Activated CD4-positive, alpha-beta T cell treated with anti-CD3 and anti-CD28 coated beads, Interleukin-2, amount 50 U/mL, for 48 hours (primary cell): ENCODE measurements at places on chromosomes 11 and 22.

DNA sequence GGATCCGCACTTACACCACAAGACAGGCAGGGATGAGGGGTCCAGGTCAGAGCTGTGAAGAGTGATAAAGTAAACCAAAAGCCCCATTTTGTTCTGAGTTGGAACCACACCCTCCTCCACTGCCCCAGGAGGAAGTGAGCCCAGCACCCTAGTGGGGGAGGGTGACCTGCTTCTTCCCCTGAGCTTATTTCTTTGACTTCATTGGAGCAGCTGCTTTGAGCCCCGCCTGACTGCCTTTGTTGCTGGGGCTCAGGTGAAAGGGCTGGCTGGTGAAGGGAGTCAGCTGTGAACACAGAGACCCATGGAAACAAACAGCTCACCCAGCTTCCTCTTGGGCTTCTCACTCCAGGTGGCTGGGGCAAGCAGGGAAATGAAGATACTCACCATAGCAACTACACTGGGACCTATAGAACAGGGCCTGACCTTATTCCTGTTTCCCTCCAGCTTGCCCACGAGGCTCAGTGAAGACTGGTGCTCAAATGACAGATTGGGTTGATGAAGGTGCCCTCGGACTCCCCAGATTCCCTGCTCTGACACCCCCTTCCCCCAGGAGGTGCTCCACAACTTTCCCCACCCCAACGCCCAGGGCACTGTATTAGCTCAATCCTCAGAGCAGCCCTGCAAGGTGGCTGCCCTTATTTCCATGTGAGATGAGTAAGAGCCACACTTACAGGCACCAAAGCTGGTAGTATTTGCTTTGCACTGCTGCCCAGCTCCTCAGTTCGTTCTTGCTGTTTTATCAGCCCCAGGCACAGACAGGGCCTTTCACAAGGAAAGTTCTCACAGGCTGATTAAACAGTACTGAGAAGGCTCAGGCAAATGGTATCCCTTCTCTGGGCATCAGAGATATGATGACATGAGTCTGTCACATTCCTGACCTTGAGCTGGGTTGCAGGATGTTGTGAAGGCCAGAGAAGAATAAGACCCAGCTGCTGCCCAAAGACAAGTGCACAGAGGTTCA, 2.4 kb downstream of the UCP2 start:
- DNase-seq = peak; percentile 61

DNA sequence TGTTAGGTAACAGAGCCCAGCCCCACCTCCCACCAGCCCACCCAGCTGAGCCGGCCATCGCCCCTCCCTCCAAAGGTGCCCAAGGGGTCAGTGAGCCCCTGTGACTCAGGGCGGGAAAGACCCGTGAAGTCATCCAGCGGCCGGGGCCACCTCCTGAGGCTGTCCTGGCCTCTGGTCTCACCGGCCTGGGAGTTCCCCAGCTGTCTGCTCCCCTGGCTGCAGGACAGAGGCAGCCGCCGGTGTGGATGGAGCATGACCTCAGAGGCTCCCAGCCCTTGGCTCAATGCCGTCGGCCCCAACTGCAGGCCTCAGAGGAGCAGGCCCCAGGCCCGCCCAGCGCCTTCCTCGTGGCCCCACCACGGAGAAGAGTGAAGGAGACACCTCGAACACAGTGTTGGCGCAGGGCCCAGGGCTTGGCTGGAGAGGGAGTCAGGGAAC, 28.7 kb downstream of the RPL3 start:
- DNase-seq = no peak

- no peak for DNase-seq
These were observed 129.2 kb downstream of the CACNA1I start for GRCh38 chr22:39699631-39700360.

- DNase-seq = no peak
These were observed 44.6 kb upstream of the SPON1 start for GRCh38 chr11:13917904-13918303.

DNA sequence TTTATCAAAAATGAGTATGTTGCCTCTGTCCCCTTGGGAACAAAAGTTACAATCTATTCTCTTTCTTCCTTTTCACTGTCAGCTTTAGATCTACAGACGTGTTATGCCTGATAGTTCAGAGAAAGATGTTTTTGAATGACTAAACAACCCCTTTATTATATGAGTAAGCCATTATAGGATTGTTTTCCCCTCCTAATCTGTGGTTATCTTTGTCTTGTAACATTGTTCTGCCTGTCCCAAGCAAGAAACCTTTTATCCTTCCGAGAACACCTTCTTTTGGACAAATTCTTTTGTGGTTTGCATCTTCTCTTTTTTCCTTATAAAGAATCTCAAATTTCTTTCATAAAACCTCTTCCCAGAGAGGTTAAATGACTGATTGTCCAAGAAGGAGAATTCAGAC, 208.4 kb downstream of the DDX10 start:
- no peak for DNase-seq

- no peak for DNase-seq
These were observed 1.6 kb upstream of the OR5M3 start for GRCh38 chr11:56474729-56475235.

DNA sequence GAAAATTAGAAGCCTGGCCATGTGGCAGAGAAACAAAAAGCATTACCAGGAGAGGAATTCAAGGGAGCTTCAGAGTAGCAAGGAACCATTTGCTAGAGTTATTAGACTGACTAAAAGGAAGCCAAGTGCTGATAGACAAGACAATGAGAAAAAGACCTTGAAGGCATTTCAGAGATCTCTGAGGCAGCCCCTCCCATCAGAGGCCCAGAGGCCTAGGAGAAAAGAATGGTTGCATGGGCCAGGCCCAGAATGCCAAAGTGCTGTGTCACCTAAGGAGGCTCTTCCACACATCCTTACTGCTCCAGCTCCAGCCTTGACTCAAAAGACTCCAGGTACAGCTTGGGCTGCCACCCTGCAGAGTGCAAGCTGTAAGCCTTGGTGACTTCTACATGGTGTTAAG, 61.8 kb upstream of the POU2AF2 start:
- DNase-seq = no peak

- no peak for DNase-seq
These were observed 176.7 kb upstream of the NCAM1 start for GRCh38 chr11:112784323-112785073.

GRCh38 chr22:25818541-25818940, 76.6 kb downstream of the MYO18B start:
- no peak for DNase-seq

GRCh38 chr11:58688789-58689503, 42.8 kb downstream of the GLYAT start:
- no peak for DNase-seq

DNA sequence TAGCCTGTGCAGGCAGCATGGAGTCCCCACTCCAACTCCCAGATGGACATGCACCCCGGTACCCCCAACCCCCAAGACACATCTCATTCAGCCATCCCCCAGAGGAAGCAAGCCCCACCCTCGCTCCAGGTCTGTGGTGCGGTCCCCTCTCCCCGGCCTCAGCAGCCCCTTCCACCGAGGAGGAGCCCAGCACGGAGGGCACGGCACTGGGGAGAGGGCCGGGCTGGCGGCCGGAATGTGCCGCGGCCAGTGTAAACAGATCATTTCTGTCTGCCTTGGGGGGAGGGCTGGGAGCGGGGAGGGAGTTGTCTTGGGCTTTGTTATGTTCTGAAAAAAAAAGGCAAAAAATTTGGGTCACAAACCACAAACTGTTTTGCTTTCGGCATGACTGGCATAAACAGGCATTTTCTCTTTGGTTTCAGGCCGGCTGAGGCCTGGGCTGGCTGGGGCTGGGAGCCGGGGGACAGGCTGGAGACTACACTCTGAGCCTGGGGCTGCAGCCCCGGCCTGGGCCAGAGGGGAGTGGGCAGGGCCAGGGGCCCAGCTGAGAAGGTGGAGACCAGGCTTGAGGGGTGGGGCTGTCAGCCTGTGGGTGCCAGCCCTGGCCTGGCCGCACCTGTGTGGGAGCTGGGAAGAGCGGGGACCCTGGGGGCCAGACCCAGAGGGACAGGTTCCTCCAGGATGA, 16.8 kb downstream of the IGF2 start:
- no peak for DNase-seq

GRCh38 chr11:102292933-102293332, 24.4 kb upstream of the BIRC3 start:
- no peak for DNase-seq

- no peak for DNase-seq
These were observed 5.4 kb upstream of the MCAM start for GRCh38 chr11:119322360-119322739.

- no peak for DNase-seq
These were observed 198.8 kb upstream of the KIRREL3 start for GRCh38 chr11:127199306-127199801.

GRCh38 chr11:65609229-65609628, 4.8 kb downstream of the MAP3K11 start:
- DNase-seq = no peak

GRCh38 chr22:25002241-25002985, 49.9 kb downstream of the KIAA1671 start:
- no peak for DNase-seq

DNA sequence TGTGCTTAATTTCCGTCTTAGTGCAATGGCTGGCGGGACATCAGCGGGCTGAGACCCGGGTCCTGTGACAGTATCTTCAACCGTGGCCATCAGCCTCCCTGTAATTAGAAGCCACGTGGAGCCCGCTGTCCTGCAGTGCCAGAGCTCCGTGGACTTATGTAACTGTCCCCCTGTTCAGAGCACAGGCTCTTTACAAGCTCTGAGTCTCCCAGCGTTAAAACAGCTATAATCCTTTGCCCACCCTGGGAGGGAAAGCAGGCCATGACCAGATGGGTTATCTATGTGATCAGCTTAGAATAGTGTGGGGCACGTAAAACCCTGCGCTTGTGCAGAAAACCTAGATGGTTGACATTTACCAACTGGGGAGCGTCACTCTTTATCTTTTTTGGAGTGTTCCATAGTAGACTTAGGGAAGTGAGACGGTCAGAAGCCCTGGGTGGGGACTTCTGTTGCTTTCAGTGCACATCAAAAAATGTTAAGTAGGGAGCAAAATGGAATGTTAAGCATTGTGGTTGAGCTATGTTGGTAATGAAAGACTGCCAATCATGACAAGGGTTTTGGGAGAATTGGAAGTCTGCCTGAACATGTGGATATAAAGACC, 103.5 kb upstream of the CADM1 start:
- DNase-seq = no peak

DNA sequence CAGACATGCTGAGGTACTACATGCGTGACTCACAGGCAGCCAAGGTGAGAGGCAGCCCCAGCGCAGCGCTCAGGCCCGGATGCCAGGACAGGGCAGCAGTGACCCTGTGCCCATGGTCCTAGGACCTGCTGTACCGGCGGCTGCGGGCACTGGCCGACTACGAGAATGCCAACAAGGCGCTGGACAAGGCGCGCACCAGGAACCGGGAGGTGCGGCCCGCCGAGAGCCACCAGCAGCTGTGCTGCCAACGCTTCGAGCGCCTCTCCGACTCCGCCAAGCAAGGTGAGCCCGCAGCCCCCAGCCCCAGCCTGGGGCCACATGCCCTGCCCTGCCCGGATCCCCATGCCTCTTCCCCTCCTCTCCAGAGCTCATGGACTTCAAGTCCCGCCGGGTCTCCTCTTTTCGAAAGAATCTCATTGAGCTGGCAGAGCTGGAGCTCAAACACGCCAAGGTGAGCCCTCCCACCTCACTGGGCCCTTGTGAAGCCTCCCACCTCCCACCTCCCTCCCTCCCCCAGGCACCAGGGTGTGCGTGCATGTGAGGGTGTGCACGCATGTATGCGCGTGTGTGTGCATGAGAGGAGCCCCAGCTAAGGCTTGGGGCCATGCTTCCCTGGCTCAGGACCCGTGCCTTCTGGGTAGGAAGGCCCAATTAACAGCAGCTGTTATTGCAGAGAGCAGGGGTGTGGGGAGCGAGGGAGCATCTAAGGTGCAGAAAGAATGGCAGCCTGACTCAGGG, 5.3 kb downstream of the CFL1 start:
- no peak for DNase-seq

DNA sequence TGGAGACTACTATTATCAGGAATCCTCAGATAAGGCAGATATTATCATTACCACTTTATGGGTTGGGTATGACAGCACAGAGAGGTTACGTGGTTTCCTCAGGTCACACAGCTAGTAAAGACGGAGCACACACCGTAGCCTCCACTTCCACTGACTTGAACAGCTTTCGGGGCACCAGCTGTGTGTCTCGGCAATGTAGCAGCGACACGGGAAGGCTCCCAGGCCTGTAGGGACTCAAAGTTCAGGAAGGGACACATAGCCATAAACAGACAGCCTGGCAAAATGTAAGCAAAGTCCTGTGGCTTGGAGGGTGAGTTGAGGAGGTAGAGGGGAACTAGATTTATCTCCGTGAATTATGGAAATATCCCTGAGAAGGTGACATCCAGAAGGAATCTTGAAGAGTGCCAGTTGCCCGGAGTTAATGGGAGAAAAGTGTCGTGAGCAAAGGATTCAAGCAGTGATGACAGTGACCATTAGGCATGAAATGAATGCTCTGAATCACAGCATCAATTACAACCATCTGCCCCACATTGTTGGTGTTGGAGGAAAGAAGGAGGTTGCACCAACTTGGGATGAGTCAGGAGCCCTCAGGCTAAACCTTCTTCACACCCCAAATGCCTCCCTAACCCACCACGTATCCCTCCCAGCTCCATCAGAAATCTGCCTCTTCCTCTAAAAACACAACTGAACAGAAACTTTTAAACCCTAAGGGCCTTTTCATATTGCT, 106.7 kb upstream of the ASPHD2 start:
- no peak for DNase-seq

DNA sequence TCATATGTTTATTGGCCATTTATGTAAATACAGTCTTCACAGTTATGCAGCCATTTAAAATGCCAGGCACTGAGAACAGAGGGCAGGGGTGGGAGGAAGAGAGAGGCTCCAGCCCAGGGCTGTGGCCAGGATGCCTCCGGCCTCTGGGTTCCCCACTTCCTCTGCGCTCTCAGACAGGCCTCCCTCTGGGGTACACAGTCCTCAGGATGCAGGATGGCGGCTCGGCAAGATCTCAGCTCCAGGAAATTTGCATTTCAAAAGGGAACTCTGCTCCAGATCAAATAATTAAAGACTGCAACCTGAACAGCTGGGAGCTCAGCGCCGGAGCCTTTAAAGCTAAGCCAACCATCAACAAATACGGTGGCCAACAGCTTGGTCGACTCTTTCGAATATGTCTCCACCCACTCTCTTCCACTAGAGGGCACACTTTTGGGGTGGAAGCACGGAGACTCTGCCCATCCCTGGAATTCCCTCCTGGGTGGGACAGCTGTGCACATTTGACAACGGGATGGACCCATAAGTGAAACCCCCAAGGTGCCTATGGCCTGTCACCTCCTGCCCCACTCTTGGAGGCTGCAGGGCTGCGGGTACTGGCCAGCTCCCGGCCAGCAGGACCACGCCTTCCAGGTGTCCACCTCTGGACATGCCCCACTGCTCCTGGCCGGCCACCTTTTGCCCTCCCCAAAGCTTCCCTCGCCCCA, 1044.7 kb downstream of the BRD1 start:
- DNase-seq = no peak

GRCh38 chr22:49726701-49727101, 101.0 kb downstream of the BRD1 start:
- no peak for DNase-seq

- DNase-seq = no peak
These were observed 547.6 kb downstream of the BUD13 start for GRCh38 chr11:116225236-116225635.
